Anterior cingulate cortex (tissue), 58 donors: ENCODE measurements at places on chromosomes 5 and 9.

DNA sequence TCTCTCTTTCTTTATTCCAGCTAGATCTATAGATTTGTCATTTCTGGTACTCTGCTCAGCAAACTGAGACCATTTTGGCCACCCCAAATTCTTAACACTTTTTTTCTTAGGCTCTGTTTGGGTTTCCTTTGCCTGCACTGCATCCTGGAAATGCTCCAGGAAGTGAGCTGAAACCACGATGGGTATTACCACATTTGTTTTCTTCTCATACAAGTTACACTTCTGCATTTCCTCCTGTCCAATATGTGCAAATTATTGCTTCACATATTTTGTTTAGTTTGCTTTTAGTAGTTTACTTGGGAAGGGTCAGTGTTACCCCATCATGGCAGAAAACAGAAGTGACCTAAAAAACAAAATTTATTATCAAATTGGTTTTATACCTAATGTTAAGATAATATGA is 498.6 kb upstream of the GRIN3A start:
- no peak for DNase-seq

DNA sequence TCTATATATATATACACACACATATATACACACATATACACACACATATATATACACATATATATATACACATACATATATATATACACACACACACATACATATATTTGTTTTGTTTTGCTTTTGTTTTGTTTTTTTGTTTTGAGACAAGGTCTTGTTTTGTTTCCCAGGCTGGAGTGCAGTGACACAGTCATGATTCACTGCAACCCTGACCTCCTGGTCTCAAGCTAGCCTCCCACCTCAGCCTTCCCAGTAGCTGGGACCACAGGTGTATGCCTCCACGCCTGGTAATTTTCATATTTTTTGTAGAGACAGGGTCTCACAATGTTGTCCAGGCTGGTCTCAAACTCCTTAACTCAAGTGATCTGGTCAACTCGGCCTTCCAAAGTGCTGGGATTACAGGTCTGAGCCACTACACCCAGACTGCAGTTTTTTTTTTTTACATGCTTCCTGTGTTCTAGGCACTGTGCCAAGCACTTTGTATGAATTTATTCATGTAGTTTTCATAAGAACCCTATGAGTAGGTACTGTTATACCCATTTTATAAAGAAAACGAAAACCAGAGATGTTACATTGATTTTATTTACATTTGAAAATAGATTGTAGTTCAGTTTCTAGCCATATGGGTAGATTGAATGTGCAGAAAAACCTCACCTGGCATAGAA is 120.7 kb downstream of the PBX3 start:
- no peak for DNase-seq

DNA sequence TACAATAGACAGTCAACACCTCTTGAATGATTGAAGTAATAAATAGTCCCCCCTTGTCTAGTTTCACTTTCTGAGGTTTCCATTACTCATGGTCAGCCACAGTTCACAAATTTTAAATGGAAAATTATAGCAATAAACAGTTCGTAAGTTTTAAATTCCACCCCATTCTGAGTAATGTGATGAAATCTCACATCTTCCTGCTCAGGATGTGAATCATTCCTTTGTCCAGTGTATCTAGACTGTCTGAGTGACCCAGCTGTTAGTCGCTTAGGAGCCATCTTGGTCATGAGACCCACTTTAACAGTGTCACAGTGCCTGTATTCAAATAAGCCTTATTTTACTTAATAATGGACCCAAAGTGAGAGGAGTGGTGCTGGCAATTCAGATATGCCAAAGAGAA is 311.6 kb upstream of the PRR16 start:
- DNase-seq = no peak

- no peak for DNase-seq
Measured at GRCh38 chr5:173069671-173070070, 13.5 kb downstream of the CREBRF start.

GRCh38 chr5:1538276-1538675 is 14.5 kb upstream of the LPCAT1 start:
- DNase-seq = no peak

DNA sequence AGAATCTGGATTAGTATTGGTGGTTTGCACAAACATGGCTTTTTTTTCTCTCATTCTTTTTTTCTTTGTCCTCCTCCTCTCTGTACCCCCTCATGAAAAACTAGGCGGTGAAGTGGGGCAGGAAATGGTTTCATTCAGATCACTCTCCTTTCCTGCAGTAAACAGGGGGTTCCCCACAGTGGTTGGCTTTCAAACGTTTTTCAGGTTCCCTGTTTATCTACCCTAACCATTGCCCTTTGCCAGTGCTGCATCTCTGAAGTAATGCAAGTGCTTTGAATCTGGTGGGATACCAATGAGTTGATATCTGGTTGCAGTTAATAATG is 29.8 kb downstream of the NR4A3 start:
- no peak for DNase-seq
